Glutamatergic neuron (in vitro differentiated cells): ENCODE measurements at places on chromosomes 4 and X. TPM values are rescaled to one million over a fixed set of nuclear protein-coding genes. Genes with fewer than 3 reads are reported as not detected.

Gene LRAT
- total RNA-seq: 0.20 TPM

DNA sequence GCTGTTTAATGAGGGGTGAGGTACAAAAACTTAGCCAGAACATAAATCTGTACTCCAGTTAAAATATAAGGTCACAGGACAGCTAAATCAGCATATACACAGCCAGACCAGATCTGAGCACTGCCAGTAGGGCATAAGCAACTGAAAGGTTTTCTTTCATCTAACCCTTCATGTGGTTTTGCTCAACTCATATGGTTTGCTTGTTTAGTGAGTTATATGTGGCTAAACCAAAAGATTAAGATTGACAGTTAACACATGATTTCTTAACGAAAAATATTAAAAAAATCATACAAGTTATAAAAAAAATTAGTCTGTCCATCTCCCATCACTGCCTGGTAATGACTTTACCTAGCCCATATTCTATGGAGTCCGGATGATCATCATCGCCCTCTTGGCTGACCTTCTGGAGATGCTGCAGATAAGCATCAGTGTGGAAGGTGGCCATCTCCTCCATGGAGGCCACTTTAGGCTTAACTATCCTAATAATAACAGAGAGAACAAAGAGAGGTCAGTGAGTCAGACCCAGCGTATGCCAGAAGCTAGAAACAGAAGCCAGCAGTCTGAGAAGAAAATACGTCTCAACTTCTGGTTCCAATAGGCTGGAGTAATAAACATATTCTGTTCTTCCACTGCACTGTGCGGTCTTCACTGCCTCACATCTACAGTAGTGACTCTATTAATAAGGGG, 4.1 kb downstream of the HDAC8 start:
- DNase-seq: no peak

DNA sequence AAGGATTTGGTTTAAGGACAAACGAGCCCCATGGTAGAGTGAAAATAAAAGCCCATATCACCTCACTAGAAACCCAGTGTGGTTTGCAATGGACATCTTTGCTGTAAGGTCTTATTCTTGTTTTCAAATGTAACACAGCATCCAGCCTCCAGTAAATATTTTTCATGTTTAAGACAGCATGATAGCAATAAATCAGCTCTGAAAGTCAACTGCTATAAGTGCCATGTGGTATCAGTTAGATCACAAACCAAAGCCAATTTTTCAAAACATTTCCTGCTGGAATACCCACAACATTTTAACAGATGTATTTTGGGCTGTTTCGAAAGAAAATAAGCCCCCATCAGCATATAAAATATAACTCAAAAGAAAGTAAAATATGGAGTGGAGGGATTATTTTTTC, 24.0 kb upstream of the SCML1 start:
- DNase-seq: no peak

Gene EMCN
- total RNA-seq: not detected

DNA sequence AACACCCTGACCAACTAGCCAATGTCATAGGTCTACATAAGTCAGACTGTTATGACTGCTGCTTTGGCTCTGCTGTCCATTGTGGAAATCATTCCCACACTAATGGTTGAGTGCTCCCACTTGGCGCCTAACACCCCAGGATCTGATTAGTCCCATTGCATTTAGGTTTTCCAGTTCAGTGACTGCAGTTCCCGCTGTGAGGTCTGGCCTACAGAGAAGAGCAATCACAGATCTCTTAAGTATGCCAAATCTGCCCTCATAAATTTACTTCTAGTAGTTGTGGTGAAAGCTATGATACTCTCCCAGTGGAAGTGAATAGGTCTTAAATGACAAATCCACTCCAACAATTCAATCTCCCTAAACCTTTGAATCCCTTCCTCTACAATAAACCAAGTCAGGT, 77.3 kb upstream of the IL2 start:
- no peak for DNase-seq

Gene PIR
- total RNA-seq: 2.6 TPM
